AG20443 (cell line): ENCODE measurements at places on chromosomes 13 and 19.

- no peak for DNase-seq
Measured at GRCh38 chr13:67619995-67620380, 389.9 kb upstream of the PCDH9 start.

DNA sequence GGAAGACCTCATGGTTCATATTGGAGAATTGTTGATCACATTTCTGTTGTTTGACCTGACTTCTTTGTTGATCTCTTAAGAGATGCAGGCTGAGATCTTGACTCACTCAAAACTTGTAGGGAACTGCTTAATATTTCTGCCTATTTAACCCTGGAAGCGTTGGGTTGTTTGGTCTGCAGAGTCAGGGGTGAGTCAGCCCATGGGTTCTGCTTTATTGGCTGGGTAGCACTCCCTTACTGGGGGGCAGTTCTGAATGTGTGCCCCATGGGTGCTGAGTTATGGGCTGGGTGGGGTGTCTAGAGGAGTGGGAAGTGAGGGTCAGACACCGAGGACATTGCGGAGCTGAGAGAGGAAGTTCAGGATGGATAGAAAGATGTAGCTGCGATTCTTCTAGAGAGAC is 87.9 kb downstream of the LRCH1 start:
- DNase-seq: peak; percentile 43

- no peak for DNase-seq
Measured at GRCh38 chr13:109357751-109358471, 428.5 kb downstream of the IRS2 start.

GRCh38 chr13:78830508-78830907 is 171.6 kb upstream of the OBI1 start:
- no peak for DNase-seq

DNA sequence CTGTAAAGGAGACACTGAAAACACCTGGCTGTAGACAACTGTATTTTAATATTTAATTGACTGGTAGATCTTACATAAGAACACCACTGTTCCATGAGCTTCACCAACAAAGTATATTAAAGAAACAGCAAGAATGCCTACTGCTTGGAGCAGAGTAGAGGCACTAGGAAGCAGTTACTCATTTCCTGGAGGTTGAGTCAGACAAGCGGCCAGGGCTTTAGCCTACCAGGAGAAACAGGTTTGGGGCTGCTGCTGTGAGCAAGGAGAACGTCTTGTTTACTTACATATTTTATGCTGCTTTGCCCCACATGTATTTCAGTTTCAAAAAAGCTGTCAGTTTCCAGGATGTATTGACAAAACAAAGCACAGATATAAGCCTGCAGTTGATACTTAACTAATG is 33.4 kb downstream of the ALG5 start:
- peak; percentile 78 for DNase-seq

GRCh38 chr13:32228330-32229041 is 86.7 kb downstream of the ZAR1L start:
- no peak for DNase-seq

GRCh38 chr19:49390131-49390928 is 2.3 kb downstream of the KASH5 start:
- DNase-seq: peak; percentile 8
